Vein endothelial cell (primary cell): ENCODE measurements at places on chromosomes 7 and 10. TPM values are rescaled to one million over a fixed set of nuclear protein-coding genes. Genes with fewer than 3 reads are reported as not detected.

Gene PRKAR2B
- total RNA-seq: 18.9 and 43.8 TPM in 2 replicates

Gene CAMK1D
- 0.98 and 1.1 TPM in 2 replicates for total RNA-seq

Gene AEBP1
- 8.9 and 27.4 TPM in 2 replicates for total RNA-seq

Gene WEE2
- total RNA-seq: not detected in 2 replicates

Gene HOXA7
- 5.1 and 5.6 TPM in 2 replicates for total RNA-seq

Gene NEUROD6
- not detected in 2 replicates for total RNA-seq

Gene PRTFDC1
- 7.8 and 10.9 TPM in 2 replicates for total RNA-seq

Gene TMEM130
- not detected in 2 replicates for total RNA-seq

Gene GPR15LG
- total RNA-seq: not detected in 2 replicates

Gene GJD4
- not detected in 2 replicates for total RNA-seq

Gene DMTF1
- 66.3 and 89.1 TPM in 2 replicates for total RNA-seq

Gene IFIT1
- 1.3 and 1.6 TPM in 2 replicates for total RNA-seq

Gene PDE6C
- not detected in 2 replicates for total RNA-seq

Gene LCOR
- total RNA-seq: 29.4 and 32.3 TPM in 2 replicates

Gene SHTN1
- total RNA-seq: 7.1 and 8.5 TPM in 2 replicates

Gene PIK3CG
- 8.8 and 17.3 TPM in 2 replicates for total RNA-seq

Gene MBL2
- total RNA-seq: not detected in 2 replicates

Gene NDUFB2
- 97.0 and 173 TPM in 2 replicates for total RNA-seq

Gene FGFBP3
- total RNA-seq: 0.29 and 0.65 TPM in 2 replicates

Gene DGKI
- total RNA-seq: 1.3 and 1.8 TPM in 2 replicates

Gene DNTT
- not detected in 2 replicates for total RNA-seq

Gene CH25H
- 3.2 and 8.5 TPM in 2 replicates for total RNA-seq

Gene CEP55
- 18.9 and 39.1 TPM in 2 replicates for total RNA-seq

Gene C7orf57
- not detected in 2 replicates for total RNA-seq

Gene ASB4
- not detected in 2 replicates for total RNA-seq

Gene EFCAB10
- 0.29 TPM in 1 of 2 replicates, not detected in the other for total RNA-seq

Gene ZNF503
- total RNA-seq: 1.7 and 2.3 TPM in 2 replicates

Gene PRSS37
- not detected in 2 replicates for total RNA-seq

Gene LBX1
- total RNA-seq: not detected in 2 replicates

Gene ECHS1
- total RNA-seq: 79.3 and 83.0 TPM in 2 replicates

Gene LIPF
- not detected in 2 replicates for total RNA-seq

Gene CHCHD3
- 61.1 and 84.6 TPM in 2 replicates for total RNA-seq

Gene RET
- total RNA-seq: not detected in 2 replicates

Gene EPO
- total RNA-seq: not detected in 2 replicates

Gene FFAR4
- not detected in 2 replicates for total RNA-seq

Gene PON1
- not detected in 2 replicates for total RNA-seq

Gene GOLGA7B
- not detected in 2 replicates for total RNA-seq

Gene SLC26A4
- 3.5 and 4.9 TPM in 2 replicates for total RNA-seq

Gene DRGX
- not detected in 2 replicates for total RNA-seq

Gene ANKRD22
- total RNA-seq: not detected in 2 replicates

Gene HOXA11
- total RNA-seq: 1.1 and 2.9 TPM in 2 replicates

Gene AGAP5
- total RNA-seq: 1.6 and 1.9 TPM in 2 replicates

Gene PHYHIPL
- 0.10 TPM in 1 of 2 replicates, not detected in the other for total RNA-seq

Gene RPA3
- 13.5 and 13.7 TPM in 2 replicates for total RNA-seq

Gene NXPH1
- total RNA-seq: not detected in 2 replicates

Gene GNAT3
- total RNA-seq: not detected in 2 replicates

Gene LRRC4
- 2.3 and 2.9 TPM in 2 replicates for total RNA-seq

Gene HEPACAM2
- not detected in 2 replicates for total RNA-seq
